ENCODE measurements at places on chromosomes 2 and 18.
A peak's percentile ranks its signal among the peaks of the same experiment; 100 is the strongest.

DNA sequence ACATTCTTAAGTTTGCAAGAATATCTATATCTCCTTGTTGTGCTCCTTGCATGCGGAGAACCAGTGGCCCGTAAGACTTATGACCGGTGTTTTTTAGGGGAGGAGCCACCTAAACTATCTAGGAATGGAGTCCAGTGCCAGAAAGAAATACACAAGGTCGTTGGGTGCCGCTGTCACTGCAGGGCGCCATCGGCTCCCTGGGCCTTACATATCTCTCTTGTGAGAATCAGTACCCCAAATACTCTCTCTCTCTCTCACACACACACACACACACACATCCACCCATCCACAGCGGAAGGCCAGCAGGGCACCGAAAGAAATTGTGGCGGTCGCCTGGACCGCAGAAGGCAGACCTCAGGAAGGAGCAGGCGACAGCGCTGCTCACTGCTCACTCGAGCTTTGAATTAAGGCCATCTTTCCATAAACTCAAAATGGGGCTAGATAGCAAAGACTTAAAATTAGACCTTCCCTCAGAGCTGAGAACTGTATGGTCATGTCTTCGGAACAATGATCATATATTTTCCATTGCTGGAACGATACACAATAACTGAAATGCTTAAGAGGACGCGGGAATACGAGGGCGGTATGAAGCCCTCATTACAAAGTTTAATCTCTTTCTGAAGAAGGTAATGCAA is 10.4 kb downstream of the NR4A2 start:
- DNase-seq, result peak; percentile 41

- DNase-seq, result no peak
Observed at GRCh38 chr2:171244466-171244969, 83.8 kb upstream of the TLK1 start.

DNA sequence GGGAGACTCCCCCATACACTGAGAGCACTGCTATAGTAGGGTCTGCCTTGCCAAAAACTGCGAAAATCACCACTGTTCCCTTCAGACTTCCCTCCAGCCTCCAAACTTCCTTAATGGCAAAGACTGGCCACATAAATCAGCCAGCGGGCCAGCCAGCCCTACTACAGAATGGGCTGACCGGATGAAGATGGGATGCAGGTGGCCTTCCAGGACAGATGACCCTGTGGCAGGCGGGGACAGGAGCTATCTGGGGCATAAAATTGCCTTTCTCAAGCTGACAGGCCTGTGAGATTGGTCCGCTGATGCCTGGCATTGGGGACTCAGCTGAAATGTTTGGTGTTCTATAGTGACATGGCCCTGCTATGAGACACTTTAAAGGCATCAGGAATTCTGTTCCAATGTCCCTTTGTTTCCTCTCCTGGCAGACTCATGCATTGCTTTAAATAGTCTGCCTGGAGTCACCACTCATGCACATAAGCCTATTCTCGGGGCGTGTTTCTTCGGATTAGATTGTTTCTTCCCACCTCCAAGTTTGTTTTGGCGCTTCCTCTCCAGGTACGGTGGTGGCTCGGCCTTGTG is 135.9 kb downstream of the ALPK2 start:
- DNase-seq, result no peak

DNA sequence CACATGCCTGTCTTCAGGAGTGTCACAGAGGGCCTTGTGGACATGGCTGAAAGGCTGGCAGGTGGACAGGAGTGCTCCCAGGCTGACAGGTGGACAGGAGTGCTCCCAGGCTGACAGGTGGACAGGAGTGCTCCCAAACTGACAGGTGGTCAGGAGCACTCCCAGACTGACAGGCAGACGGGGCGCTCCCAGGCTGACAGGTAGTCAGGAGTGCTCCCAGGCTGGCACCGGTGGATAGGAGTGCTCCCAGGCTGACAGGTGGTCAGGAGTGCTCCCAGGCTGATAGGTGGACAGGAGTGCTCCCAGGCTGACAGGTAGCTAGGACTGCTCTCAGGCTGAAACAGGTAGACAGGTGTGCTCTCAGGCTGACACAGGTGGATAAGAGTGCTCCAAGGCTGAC is 16.6 kb downstream of the ANO7 start:
- DNase-seq, result no peak

DNA sequence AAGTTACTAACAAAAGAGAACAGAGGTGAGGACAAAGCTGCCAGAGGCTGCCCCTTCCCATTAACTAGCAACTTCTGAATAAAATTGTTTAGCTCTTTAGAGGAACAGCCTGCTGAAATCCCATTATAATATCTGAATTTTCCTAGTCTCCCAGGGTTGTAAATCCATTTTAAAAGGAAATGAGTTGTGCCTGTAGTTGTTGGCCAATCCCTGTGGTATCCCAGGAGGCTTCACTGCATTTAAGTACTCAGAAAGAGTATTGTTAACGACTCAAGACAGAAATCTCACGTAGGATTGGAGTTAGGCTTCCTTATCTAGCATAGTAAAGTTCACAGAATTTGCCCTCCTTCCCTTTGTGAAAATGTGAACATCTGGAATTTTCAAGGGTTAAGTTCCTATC is 8.9 kb downstream of the LAPTM4A start:
- DNase-seq, result no peak

- DNase-seq, result peak; percentile 32
Observed at GRCh38 chr2:177296040-177296439, 31.5 kb upstream of the NFE2L2 start.
